ENCODE measurements at places on chromosomes 13 and 19.

- no peak for DNase-seq
These were observed 46.9 kb downstream of the FNDC3A start for GRCh38 chr13:49022472-49023144.

DNA sequence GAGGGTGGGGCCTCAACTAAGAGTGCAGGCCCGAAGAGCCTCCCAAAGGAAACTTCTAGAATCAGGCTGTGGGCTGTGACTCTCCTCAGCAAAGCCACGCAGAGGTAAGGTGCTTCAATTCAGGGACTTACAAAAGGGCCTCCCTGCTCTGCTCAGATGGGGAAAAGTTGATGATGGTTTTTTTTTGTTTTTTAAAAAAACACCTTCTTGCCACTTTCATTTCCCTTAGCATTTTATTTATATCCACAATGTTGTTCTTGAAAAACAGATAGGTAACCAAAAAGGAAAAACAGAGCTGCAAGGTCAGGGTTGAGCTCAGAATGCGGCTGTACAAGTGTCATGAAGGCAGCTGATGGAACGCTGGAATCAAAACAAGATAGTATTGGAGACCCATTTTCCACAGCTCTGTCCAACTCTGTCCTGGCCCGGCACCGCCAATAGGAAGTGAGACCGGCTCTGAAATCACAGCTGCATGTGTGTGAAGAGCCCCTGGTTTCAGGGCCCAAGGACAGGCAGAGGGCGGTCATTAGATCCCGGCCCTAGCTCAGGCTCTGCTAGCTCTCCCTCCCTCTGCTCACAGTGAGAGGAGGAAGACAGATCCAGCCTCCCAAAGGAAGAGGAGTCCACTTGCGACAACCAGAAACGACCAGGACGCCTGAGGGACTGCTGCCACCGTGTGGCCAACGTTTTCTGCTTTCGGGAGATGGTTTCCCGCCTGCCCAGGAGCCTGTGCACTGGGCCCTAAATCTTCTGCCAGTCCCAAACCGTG lies 58.3 kb downstream of the KLF2 start:
- DNase-seq: peak; percentile 79

DNA sequence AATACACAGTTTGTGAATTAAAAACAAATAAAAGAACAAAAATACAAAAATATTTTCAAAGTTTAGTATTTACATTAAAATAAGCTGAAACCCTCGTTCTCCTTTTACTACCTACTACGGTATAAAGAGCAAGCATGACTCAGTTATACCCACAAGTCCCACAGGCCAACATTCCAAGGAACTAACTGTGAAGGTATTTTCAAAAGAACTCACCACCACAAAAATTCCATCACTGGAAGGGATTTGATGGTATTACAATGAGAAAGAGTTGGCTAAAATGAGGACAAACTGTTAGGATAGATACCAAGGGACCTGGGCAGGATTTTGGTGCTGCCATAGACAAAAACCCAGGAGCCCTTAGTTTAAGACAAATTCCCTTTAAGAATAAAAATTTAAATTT lies 122.7 kb downstream of the TBC1D4 start:
- DNase-seq: no peak

- no peak for DNase-seq
These were observed 424.6 kb downstream of the TSHZ3 start for GRCh38 chr19:30924670-30925069.

DNA sequence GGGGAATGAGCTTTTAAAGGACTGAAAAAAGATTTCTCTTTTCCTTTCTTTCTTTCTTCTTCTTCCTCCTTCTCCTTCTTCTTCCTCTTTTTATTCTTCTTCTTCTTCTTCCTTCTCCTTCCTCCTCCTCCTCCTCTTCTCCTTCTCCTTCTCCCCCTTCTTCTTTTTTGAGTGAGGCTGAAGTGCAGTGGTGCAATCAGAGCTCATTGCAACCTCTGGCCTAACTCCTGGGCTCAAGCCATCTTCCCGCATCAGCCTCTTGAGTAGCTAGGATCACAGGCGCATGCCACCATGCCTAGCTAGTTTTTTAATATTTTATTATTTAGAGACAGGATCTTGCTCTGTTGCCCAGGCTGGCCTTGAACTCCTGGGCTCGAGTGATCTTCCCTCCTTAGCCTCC lies 120.9 kb upstream of the KL start:
- DNase-seq: no peak
